A549 (cell line): ENCODE measurements at places on chromosomes 11 and 22.

DNA sequence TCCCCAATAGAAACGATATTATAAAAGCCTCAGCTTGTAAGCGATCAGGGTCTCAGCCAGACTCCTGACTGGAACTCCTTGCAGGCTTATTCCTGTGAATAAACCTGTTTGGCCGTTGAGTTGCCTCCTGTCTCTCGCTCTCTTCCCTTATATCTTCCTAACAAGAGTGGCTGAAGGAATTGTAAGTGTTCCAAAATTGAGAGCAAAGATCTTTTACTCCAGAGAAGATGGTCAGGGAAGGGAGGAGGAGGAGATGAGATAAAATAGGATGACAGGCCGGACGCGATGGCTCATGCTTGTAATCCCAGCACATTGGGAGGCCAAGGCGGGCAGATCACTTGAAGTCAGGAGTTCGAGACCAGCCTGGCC is 1.2 kb upstream of the SLC37A4 start:
- DNase-seq: no peak

DNA sequence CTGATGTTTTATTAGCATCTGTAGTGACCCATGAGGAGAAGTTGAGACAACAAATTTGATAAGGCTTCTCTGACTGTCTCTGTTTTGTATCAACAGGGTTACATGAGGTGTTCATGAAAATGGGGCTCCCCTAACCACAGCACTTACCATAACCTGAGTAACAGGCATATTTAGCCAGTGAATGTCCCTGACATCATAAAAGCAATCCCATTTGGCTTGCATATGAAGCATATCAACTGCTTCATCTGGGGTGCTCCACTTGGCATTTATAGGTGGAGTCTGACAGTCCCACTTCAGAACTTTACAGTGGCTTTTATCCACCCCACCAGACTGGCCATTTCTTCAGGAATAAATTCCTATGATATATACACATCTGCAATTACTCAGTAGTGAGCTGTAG is 257.6 kb downstream of the LUZP2 start:
- no peak for DNase-seq

- DNase-seq: no peak
Measured at GRCh38 chr11:44607319-44607962, 42.0 kb downstream of the CD82 start.

DNA sequence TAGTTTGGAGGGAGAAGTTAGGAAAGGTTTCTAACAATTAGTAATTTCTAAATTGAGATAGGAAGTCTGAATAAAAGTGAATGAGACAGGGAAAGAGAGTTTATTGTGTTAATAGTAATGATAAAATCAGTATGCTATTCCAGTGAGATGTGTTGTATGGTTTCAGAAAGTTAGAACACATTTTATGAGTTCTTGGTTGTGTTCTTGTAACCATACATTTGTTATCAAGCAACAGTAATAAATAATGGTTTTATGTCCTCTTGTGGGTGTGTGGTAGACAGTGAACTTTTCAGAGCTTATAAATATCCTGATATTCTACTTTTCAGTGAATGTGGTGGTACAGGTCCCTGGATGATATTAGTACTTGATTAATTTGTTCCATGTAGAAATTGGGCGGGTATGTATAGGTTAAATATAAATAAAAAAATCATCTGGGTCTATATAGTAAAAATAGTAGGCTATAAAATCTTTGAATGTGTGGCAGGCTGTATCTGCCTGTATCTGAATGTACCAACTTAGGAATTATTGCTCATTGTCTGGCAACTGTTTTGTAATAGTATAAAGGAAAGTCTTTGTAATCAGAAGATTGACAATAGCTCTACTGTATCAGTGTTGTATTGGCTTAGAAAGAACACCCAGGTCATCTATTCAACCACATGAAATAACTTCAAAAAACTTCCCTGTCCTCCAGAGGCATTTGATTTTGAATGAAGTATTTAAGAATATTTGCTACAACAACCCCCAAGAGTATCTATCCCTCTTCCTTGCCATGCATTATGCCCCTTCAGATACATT is 54.8 kb downstream of the UVRAG start:
- DNase-seq: no peak

- no peak for DNase-seq
Measured at GRCh38 chr11:104443387-104443786, 279.4 kb upstream of the PDGFD start.

DNA sequence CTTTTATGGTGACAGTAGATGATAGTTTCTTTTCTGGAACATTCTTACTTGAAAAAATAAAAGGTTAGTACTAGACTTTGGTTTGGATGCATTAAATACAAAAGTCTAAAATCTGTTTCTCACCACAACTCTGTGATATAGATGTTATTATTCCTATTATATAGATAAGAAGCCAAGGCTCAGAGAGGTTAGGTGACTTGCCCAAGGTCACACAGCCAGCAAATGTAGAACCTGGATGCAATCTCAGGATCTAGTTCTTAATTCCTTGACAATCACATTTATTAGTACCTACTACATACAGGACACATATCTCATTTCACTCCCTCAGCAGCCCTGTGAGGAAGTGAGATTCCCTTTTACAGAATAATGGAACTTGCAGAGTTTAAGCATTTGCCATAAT is 26.3 kb upstream of the SMCO4 start:
- no peak for DNase-seq

GRCh38 chr11:124812876-124813275 is 12.7 kb upstream of the MSANTD2 start:
- no peak for DNase-seq

DNA sequence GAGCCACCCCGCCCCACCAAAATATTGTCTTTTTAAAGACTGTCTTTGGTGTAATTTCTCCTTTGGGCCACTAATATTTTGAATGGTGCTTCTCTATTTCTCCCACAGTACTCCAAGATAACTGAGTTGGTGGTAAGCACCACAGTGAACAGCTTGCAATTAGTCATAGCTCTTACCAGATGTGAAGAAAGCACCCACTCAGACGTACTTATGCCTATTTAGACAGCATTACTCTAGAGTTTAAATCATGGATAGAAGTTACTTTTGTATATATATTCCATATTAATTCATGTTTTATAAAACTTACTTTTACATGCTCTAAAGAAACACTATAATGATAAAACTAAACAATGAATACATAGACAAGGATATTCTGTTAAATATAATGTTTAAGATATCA is 12.7 kb downstream of the ANO3 start:
- DNase-seq: no peak

DNA sequence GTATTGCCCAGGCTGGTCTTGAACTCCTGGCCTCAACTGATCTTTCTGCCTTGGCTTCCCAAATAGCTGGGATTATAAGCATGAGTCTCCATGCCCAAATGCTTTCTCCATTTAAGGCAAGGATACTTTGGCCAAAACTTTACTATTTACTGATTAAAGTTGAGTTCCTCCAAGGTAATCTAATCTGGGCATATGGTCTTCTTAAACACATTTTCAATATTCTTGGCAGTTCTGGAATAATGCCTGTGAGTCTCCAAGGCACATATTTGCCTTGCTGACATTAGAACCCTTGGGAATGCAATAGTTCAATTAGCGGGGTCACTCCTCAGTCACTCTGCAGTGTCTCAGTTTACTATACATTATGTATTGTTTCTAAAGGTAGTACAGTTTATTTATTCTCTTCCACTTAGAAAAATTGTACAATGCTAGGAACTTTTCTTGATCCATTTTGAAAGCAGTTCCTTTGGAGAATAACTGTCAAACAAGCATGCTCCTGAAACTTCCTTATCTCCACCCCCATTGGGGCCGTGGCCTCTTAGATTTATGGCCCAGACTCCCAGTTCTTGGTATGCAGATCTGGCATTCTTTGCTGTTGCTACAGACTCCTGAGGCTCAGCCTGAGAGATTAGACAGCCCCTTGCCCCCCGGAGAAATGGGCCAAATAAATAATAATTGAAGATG is 13.1 kb upstream of the RAB38 start:
- no peak for DNase-seq

DNA sequence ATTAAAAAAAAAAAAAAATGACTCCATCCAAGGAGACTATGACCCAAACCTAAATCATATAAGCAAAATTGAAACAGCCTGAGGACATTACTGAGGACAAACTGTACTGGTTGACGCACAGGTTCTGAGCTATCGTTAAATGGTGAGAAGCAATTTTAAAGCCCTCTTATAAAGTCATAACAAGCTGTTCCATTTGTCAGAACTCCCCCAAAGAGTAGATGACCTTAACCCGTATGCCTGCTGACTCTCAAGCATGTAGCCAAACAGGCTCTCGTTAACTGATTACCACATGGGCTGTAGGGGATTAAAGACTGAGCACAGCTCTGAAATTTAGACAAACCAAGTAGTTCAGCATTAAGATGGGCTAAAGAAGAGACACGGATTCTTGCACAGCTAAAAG is 2.2 kb downstream of the CRYAB start:
- DNase-seq: no peak

DNA sequence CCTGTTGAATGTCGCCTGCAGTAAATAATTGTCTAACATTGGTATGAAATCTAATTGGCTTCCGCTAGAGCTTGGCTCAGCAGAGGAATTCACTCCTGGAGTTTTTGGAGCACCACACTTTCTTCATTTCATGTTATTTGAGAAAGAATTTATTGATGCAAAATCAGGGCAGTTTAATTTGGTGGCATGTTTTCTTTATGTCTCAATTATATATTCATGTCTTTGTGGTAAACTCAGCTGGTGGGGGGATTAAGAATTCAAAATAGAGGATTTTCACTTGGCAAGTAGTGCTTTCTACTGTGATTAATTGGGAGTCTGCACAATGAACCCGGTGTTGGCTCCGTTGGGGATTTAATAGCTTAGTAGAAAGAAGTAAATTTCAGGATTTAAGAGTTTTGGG is 784.4 kb downstream of the NTM start:
- no peak for DNase-seq

GRCh38 chr11:1751999-1752906 is 1.9 kb upstream of the IFITM10 start:
- DNase-seq: no peak

- no peak for DNase-seq
Measured at GRCh38 chr11:78078218-78079167, 1.2 kb downstream of the NDUFC2 start.

DNA sequence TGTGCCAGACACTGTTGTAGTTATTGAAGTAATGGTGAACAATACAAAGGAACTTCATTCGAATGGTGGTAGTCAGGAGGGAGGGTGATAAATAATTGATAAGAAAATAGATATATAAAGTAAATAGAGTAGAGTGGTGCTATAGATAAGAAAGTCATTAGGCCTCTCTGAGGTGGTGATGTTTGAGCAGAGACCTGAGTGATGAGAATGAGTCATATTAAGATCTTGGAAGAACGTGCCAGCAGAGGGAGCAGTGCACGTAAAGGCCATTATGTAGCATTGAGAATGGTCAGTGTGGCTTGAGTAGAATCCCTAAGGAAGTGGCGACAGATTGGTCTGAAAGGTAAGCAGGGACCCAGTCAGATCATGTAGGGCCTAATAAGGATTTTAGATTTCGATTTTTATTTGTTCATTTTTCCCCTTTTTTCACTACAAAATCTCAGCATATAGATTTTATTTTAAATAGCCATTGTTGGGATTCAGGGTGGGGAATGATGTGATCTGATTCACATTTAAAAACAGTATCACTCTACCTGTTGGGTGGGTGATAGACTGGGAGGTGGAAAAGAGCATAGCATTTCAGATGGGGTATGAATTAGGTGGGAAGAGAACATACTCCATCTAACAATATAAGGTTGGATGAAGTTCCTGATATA is 44.7 kb downstream of the CCDC90B start:
- DNase-seq: peak; percentile 64

- DNase-seq: no peak
Measured at GRCh38 chr11:128678024-128678423, 15.8 kb upstream of the FLI1 start.
